ENCODE measurements at places on chromosomes 1 and 21.

DNA sequence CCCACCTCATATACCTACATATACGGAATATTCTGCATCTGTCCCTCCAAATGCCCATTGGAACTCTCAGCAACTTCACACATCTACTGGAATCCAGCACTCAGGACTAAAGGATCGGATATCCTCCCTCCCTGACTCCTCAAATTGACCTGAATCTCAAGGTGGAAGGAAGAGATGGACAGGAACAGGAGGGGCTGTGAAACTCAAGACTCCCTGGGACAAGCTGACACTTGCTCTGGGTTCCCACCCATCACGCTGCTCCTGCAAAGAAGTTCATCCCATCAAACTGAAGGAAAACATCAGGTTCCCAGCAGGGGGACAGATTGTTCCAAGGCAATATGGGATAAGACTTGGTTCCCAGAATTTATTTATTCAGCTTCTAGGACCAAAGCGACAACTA lies 30.3 kb upstream of the TIAM1 start:
- no peak for DNase-seq

GRCh38 chr1:115121793-115122192 lies 32.5 kb upstream of the TSPAN2 start:
- no peak for DNase-seq

GRCh38 chr21:43719748-43720538 lies 1.0 kb downstream of the PDXK start:
- no peak for DNase-seq

- DNase-seq, result no peak
These were observed 53.2 kb downstream of the KIF1B start for GRCh38 chr1:10263450-10264082.

DNA sequence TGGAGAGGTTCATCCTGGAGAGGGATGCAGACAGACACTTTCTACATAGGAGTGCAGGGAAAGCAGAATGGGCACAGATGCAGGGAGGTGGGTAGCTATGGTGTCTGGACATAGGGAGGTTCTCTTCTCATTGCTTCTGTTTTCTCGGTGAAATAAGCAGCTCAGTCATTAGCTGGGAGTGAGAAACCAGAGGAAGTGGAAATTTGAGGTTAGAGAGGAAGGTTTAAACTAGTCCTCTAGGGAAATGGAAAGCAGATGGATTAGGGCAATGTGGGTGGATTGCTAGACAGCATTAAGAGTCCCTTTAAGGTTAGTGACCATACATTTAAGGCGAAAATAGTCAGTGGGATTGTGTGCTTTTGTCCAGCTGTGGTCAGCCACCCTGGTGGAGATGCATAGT lies 39.6 kb downstream of the MPZL1 start:
- DNase-seq, result no peak

- DNase-seq, result no peak
These were observed 105.4 kb downstream of the CENPF start for GRCh38 chr1:214708321-214708955.

DNA sequence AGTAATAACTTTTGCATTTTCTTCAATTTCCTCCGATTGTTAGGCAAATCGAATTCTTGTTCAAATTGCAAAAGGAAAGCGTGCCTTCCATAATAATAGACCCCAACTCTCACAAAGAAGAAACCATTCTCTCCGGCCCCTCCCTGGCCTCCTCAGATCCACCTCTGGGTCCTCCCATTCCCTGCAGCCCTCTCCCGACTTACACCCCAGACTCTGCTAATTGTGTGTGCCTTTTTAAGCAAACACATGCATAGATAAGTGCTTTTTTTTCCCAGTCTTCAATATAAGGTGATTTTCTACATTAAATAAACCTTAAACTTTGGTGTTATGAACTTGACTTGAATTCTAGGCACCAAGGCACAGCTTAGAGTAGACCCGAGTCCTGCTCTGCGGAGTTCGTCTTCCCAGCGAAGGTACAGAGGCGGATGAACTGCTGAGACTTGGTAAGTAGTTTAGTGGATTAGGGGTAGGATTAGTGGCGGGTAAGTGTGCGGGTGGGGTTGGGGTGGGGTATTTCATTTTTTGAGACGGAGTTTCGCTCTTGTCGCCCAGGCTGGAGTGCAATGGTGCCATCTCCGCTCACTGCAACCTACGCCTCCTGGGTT lies 1.5 kb downstream of the L1TD1 start:
- DNase-seq, result no peak

DNA sequence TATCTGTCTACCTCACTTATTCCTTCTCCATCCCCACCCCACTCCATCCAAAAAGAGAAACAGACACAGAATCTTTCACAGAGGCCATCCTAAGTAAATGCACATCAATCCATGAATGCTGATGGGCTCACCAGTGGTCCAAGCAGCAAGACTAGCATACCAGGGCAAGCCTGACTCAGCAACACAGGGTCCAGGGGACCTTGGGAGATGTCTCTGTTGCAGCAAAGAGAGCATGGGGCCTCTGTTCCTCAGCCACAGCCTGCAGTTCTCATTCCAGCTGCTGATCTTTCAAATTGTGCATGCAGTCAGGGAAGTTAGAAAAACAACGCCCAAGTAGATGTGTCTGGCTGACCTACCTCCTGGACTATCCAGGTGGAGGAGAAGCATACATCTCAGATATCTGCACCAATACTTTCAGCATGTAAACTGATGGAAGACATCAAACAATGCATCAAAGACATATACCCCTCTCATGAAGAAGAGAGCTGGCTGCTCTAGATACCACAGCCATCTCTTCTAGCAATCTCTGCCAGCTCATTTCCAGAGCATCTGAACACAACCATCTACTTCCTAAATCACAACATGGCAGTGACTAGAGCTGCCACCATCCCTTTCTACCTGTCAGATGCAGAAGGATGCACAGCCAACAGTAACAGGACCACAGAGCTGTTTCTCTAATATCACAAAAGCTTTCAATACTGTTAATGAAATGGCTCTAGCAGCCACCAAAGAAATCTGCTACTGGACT lies 54.5 kb downstream of the CD34 start:
- no peak for DNase-seq

GRCh38 chr1:182615468-182616129 lies 11.4 kb upstream of the RGS16 start:
- no peak for DNase-seq

DNA sequence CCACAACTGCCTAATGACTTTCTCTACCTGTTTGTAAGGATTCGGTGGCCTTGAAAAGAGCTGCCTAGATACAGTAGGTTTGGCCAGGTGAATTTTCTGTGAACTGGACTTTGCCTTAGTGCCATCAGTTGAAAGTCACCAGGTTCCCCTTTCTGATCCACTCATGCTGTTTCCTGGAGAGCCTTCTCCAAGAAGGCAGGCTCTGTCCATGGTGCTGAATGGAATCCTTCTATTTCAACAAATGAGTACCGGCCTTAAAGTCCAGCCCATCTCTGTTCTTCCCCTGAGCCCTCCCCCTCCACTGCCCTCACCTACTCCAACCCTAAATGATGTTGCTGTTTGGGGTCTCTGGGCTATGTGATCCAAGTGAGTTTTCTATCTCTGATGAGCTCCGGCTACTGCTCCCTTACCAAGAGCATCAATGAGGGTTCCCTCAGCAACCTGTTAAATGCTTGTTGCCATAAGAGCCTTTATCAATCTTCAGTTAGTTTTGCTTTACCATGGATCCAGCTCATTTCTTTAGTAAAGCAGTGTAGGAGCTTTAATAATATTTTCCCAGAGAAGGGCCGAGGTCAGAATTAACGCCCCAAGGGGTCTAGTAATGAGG lies 500.4 kb downstream of the PTPRU start:
- no peak for DNase-seq

DNA sequence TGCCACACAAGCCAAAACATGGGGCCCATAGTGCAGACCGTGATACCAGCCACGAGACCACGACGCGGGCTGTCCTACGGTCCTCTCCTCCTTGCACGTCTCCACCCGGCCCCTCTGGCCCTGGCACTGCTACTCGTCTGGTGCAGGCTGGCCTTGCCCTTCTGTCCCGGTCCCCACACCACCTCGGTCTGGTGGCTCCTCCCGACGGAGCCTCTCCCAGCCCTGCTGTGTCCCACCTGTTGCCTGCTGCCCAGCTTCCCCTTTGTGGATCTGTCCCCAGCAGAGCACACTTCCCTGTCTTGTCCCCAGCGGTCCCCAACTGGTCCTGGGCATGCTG lies 50.5 kb downstream of the MORN1 start:
- no peak for DNase-seq

DNA sequence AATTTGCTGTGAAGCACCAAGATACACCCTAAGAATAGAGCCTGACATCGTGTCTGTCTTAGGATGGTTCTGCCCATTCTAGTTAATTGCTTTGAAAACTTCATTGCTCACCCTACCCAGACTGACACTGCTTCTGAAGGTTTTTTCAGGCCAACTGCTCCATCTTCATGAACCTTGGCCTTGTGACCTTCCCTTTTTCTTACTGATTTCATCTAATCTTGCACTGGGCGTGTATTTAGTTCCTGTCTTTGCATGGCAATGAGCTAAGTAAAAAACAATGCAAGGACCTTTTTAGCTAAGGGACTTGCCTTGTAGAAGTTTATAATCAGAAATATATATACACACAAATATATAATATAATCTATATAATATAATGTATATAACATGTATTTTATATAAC lies 108.0 kb downstream of the PBX1 start:
- DNase-seq, result no peak

DNA sequence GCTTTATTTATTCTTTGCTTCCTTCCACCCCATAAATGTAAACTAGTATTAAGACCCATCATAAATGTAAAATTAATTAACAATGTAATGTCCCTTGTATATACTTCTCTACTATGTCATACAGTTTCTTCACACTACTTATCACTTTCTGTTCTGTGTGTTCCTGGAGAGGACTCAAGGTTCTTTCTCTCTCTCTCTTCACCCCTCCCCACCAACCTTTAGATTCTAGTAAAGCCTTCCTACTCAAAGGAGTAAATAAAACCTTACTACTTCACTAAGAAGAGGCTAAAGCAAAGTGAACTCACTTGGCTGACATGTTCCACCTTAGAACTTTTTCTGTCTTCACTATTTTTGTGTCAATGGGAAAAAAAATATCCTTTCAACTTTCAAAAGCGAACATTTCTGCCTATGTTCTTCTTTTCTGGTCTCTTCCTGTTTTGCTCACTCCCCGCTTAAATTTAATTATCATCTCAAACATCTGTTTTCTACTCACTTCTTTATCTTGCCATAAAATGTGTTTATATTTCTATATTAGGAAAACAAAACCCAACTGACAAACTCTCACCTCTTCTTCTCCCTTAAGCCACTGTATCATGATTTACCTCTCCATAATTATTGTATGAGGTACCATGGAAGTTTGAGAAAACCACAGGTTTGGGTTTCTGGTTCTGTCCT lies 260.3 kb downstream of the DPYD start:
- DNase-seq, result no peak

DNA sequence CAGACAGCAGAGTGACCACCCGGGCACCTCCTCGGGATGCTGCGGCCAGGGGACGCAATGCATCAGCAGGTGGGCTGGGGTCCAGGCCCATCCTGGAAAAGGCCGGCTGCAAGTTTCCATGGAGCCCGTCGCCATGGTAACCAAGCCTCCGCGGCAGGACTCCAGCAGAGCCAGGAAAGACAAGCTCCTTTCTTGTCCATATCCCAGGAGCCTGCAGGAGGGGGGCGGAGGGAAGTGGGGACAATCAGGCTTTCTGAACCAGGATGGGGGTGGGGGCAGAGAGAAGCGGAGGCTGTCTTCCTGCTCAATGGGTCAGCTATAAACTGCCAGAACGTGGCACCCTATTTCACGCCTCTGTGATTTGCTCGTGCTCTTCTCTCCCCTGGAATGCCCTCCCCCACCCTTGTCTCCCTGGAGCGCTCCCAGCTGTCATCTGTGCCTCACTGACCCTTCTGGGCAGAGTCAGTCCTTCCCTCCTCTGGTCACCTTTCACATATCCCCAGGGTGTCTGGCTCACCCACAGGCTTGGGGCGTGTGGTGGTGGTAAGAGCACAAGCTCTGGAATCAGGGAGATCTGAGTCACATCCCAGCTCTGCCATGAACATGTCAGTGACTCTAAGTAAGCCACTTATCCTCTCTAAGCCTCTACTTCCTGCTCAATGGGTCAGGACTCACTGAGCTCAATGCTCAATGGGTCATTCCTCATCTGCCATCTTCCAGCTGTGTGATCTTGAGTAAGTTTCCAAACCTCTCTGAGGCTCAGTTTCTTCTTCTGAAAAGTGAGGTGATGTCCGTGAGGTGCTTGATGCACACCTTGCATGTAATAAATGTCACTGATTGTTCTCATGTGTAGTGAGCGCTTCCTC lies 58.9 kb upstream of the LAPTM5 start:
- DNase-seq, result no peak

DNA sequence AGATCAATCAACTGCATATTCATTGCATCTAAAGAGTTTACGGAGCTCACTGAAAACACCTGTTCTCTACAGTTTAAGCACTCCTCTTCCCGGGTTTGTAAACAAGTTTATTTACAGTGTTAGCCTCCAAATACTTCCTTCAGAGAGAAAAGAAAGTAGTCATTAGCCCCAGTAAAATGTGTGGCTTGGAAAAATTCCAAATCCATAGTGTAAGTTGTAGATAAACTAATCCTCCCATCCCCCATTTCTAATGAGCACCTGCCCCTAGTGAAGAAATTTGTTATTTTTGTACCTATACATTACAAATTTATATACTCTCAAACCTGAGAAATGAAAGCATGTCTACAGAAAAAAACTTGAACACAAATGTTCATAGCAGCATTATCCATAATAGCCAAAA lies 21.9 kb downstream of the PUM1 start:
- DNase-seq, result no peak

- no peak for DNase-seq
These were observed 4.7 kb upstream of the PSMB2 start for GRCh38 chr1:35646043-35646442.

DNA sequence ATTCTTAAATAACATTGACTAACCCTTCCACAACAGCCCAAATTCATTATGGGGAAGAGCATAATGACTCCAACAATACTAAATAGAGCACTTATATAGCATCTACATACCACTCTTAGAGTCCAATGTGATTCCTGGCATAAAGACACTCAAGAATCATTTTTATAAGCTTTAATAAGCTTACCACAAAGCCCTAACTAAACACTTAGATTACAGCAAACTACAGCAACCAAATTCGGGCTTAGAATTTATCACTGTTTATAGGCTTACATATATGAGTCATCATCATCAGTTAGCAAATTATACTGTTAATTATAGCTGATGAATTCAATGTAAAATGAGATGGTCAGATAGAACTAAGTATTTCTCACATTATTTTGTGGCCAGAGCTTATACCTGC lies 7.3 kb downstream of the SCYL3 start:
- no peak for DNase-seq

DNA sequence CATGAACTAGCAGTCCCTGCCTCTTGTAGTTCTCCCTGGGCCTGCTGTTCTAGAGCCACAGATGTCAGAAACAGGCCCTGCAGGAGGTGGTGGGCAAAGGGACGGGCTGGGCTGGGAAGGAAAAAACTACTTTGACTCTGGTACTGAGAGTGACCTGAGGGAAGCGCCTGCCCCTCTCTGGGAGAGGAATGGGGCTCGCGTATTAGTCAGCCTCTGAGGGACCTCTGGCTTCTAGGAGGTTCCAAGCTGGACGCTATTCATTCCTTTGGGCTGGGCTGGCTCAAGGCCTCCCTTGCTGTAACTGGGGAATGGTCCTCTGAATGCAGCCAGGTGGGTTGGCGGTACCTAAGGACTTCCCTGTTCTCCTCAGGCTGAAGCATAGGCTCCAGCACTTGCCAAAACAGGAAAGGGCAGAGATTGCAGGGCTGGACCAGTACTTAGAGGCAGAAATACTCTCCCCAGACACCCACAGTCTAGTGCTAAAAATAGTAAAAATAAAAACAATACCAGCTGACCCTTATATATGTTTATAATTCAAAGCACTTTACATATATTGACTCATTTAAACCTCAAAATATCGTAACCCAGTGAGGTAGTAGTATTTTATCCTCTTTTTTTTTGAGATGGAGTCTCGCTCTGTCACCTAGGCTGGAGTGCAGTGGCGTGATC lies 7.1 kb downstream of the POMGNT1 start:
- DNase-seq, result no peak
